ENCODE measurements at places on chromosomes 7 and 10.
A peak's percentile ranks its signal among the peaks of the same experiment; 100 is the strongest.

DNA sequence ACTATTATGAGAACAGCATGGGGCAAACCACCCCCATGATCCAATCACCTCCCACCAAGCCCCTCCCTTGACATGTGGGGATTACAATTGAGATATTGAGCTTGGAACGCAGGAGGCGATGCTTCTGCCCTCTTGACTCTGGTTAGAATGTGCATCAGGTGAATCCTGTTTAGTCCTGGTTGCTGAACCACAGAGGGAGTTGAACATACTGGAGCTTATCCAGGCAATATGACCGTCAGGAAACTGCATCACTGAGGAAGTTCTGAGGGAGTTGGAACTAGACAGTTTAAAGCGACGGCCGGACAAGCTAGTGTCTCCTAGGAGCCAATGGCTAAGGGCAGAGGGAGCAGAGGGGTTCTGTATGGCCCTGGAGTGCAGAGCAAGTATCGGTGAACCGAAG is 31.8 kb upstream of the GARS1 start:
- DNase-seq: no peak

DNA sequence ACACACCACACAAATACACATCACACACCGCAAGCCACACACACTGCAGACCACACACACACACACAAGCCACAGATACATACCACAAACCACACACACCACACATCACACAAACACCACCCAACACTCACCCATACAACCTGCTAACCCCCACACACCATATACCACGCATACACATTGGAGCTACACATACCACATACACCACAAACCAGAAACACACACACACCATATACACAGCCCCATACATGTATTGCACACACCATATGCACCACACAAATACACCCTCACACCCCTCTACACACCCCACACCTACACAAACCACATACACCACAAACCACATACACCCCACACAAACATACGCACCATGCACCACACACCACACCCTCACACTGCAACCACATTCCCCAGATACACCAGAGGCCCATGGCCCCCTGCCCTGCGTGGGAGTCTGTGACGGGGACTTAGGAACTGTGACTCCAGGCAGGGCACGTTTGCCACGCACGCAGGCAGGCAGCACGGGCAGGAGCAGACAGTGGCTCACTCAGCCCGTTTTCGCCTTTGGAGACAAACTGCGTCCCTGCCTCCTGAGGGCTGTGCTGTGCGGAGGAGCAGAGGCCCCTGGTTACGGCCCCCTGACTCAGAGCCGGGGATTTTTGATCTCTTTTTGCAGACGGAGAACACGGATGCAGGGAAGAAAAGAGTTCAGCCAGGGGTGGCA is 52.6 kb downstream of the TMEM209 start:
- no peak for DNase-seq

DNA sequence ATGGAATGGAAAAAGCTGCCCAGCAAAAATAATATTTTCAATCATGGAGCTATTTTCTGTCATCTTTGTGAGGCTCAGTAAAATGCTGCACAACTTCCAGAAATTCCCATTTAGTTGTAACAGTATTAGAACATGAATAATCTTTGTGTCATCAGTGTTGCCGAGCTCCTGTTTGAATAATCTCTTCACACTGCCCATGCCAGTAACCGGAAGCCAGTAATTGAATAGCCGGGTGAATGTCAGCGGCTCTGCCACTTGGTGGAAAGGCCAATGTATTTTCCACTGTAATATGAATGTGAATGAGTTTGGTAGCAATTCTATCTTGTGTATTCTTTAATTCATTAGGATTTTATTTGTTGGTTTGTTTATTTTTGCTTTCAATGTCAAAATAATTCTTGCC is 172.5 kb upstream of the INSYN2A start:
- DNase-seq: peak; percentile 14

- no peak for DNase-seq
Observed at GRCh38 chr10:69668721-69669120, 38.7 kb downstream of the FAM241B start.

- DNase-seq: no peak
Observed at GRCh38 chr10:30813872-30814481, 184.4 kb upstream of the LYZL2 start.

- DNase-seq: no peak
Observed at GRCh38 chr10:122148876-122149560, 122.1 kb upstream of the BTBD16 start.

- peak; percentile 87 for DNase-seq
Observed at GRCh38 chr7:34487391-34488115, 170.5 kb upstream of the NPSR1 start.

- no peak for DNase-seq
Observed at GRCh38 chr10:75708060-75708459, 276.6 kb downstream of the LRMDA start.

DNA sequence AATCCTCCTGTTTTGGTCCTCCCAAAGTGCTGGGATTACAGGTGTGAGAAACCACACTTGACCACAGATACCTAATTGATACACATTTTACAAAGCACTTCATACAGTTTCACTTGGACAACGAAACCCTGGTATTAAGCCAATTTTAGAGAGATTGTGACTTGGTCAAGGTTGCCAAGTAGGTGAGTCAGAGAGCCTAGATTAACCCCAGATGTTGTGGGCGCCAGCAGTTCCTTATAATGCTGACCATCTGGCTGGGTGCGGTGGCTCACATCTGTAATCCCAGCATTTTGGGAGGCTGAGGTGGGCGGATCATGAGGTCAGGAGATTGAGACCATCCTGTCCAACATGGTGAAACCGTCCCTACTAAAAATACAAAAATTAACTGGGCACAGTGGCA is 4.9 kb upstream of the PHKG1 start:
- DNase-seq: no peak

DNA sequence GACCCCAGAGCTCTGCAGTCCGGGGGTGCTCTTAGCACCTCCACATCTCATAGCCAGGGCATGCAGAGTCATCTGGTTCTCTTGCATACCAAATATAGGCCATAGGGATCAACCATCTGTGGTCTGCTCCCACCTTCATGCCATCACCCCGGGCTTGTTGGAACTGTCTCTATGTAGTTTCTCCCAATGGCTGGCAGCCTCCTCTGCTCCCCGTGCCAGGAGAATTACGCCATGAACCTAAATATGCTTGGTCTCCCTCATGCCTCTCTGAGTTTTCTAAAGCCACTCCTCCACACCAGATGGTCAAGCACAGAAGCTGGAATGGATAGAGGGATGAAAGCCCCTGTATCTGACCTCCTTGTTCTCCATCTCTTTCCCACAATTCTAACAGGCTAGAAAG is 302.6 kb upstream of the MYO3A start:
- no peak for DNase-seq

DNA sequence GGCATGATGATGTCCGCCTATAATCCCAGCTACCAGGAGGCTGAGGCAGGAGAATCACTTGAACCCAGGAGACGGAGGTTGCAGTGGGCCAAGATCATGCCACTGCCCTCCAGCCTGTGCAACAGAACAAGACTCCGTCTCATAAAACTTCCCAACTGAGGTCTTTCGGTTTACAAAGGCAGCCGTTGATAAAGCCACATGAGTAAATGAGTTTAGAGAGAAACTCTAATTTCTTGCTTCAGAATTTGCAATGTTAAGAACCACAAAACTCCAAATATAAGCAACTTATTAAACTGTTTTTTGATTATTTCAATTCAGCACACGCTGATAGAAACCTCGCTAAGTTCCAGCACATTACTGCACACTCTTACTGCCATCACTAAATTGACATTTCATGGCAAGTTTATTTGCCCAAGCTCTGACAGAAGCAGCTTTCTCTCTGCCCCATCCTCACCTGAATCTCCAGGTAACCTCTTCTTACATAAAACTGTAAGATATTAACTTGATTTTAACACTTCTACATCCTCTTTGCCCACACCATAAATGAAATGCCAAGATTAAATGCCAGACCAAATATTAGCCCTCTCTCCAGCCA is 67.7 kb downstream of the FGFR2 start:
- DNase-seq: no peak

- DNase-seq: peak; percentile 82
Observed at GRCh38 chr7:140060788-140061606, 1.8 kb downstream of the PARP12 start.

GRCh38 chr7:2101630-2102374 is 130.9 kb downstream of the MAD1L1 start:
- no peak for DNase-seq

GRCh38 chr7:22109761-22110160 is 164.1 kb upstream of the CDCA7L start:
- peak; percentile 9 for DNase-seq

- no peak for DNase-seq
Observed at GRCh38 chr10:29921071-29921446, 138.3 kb downstream of the JCAD start.

- DNase-seq: no peak
Observed at GRCh38 chr7:95776561-95777185, 4.3 kb downstream of the DYNC1I1 start.

GRCh38 chr10:10394933-10395658 is 622.6 kb upstream of the CELF2 start:
- no peak for DNase-seq

DNA sequence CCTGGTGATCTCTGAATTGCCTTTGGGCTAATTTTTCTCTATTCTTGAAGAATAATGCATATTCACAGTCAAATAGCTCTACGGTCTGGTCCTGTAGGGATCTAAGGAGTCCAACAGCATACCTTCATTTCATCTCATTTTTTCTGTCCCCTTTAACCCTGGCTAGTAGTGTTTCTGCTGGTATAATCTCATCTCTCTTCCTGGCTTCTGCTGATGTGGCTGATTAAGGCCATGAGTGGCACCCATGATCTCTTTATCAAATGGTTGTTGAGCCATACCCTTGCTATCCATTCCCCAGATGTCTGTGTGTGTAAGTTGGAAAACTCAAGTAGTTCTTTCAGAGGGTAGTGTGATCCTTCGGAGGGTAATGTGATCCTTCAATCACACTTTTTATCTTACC is 119.5 kb downstream of the MARCHF5 start:
- no peak for DNase-seq

- DNase-seq: no peak
Observed at GRCh38 chr7:21542891-21543527, at the start of gene DNAH11. Gene DNAH11, plus strand, starts transcription at chr7:21543039. Its CDS starts 207 bp downstream, at chr7:21543246.

DNA sequence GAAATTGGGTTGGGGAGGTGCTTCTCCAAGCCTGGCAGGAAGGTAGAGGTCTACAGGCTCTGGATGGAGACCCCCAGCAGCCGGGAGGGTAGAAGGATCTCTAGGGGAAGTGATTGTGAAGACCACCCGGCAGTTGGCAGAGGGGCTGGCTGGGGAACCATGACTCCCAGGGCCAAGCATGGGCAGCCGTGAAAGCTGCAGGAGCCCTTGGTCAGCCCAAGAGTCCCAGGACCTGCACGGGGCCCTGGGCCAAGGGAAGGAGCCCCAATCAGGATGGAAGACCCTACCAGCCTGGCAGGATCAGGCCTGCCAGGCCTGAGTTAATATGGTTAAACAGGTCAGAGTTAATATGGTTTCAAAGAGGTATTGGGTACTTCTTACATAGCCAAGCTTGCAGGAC is 126.3 kb upstream of the NANOS1 start:
- DNase-seq: no peak

DNA sequence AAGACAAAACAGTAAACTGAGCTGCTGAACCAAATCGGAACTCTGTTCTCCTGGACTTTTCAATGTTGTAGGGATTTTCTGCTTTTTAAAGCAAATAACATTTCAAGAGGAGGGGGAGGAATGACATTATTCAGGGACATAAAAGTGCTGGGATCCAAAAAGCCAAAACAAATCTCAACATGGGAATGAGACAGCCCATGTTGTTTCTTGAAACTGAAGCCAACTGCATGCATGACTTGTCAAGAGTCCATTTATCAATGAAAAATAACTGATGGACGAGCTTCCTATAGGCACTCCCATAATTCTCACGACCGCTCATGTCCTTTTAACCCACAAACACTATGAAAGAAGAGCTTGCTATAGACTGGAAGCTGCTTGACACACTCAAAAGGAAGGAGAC is 27.8 kb downstream of the FAM53B start:
- DNase-seq: no peak

- DNase-seq: no peak
Observed at GRCh38 chr10:109992485-109992884, 15.3 kb upstream of the ADD3 start.

- no peak for DNase-seq
Observed at GRCh38 chr10:114870486-114870885, 48.9 kb downstream of the FHIP2A start.

- DNase-seq: peak; percentile 30
Observed at GRCh38 chr7:90951986-90952954, 312.0 kb upstream of the FZD1 start.

DNA sequence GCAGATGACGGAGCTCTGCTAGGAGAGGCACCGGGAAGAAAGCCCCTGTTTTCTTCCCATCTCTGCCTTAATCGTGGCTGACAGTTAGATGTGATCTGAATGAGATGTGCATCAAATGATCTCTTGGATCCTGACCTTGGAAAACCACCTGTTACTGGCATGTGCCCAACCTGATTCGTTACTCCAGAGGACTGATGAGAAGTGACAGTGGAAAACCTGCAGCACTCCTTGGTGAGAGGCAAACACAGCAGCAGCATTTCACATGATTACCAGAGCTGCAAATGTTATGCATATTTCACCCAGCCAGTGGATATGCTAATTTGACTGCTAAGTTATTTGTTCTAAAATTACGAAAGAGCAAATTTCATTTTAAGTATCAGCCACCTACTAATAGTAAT is 95.3 kb downstream of the PTPRN2 start:
- DNase-seq: no peak

- DNase-seq: no peak
Observed at GRCh38 chr10:33101392-33101787, 143.4 kb upstream of the ITGB1 start.

DNA sequence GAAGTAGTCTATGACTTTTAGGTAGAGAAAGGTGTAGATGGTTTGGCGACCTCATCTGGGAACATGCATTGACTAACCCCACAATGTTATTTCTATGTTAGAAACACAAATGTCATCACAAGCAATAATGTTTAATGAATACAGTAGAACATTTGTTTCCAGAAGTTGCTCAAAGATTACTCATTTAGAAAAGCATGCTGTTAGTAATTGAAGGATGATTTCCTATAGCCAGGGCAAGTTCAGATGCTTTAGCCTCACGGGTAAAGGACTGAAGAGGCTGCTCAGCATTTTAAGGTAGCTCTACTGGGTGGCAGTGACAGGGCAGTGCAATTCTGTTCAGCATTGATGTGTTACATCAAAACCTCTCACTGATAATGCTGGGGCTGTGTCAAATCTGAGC is 199.3 kb upstream of the FZD1 start:
- no peak for DNase-seq

GRCh38 chr7:84697506-84697905 is 489.4 kb downstream of the SEMA3D start:
- no peak for DNase-seq

- DNase-seq: no peak
Observed at GRCh38 chr10:29643771-29644501, 9.2 kb upstream of the SVIL start.

DNA sequence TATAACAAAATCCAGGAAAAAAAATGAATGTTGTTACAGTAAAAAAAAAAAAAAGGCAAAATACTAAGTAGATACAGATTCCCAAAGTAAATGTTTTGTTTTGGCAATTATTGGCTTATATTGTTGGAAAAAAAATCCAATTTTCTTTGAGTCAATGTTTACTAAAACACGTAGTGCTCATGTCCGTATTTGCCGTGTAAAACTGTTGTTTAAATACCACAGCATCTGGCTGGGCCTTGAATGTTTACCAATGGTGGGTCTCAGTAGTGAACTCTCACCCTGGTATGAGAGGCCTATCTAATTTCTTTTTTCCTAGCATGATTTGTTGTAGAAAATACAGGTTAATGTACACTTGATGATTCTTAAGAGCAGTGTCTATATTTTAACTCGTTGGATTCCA is 41.4 kb upstream of the SLC26A5 start:
- no peak for DNase-seq

GRCh38 chr10:17237915-17238444 is 9.9 kb downstream of the VIM start:
- no peak for DNase-seq
